Endodermal cell (in vitro differentiated cells): ENCODE measurements at places on chromosomes 3 and 15. TPM values are rescaled to one million over a fixed set of nuclear protein-coding genes. Genes with fewer than 3 reads are reported as not detected.

GRCh38 chr15:77087213-77087612 is 16.3 kb upstream of the TSPAN3 start:
- H3K4me1 ChIP-seq, result no peaks in the 10 kb centered on the region
- no peak overlapping the region for H3K27ac ChIP-seq
- H3K4me3 ChIP-seq, result no peak overlapping the region
- H3K27me3 ChIP-seq, result no peaks in the 10 kb centered on the region
- no peaks in the 10 kb centered on the region for H3K36me3 ChIP-seq

- no peaks in the 10 kb centered on the region for H3K4me1 ChIP-seq
- DNase-seq, result no peak
- no peaks in the 10 kb centered on the region for H3K27me3 ChIP-seq
- peaks cover 6% of the 10 kb centered on the region for H3K36me3 ChIP-seq
- H3K27ac ChIP-seq, result no peak overlapping the region
These were observed 8.8 kb downstream of the SYNM start for GRCh38 chr15:99113547-99114271.

- H3K4me1 ChIP-seq, result no peaks in the 10 kb centered on the region
- H3K27me3 ChIP-seq, result no peaks in the 10 kb centered on the region
- no peak overlapping the region for H3K27ac ChIP-seq
- no peaks in the 10 kb centered on the region for H3K36me3 ChIP-seq
- H3K4me3 ChIP-seq, result no peak overlapping the region
These were observed 548.9 kb downstream of the NTRK3 start for GRCh38 chr15:87707566-87708130.

GRCh38 chr3:183428447-183429211 is at the start of gene MCF2L2:
MCF2L2 (minus strand) TSS chr3:183428619; CDS start chr3:183427977, 642 bp downstream.
- H3K27ac ChIP-seq, result no peak within 1 kb of the TSS
- peak; percentile 89 for DNase-seq
- no peaks in the 10 kb centered on the region for H3K27me3 ChIP-seq
- H3K4me3 ChIP-seq, result peak within 1 kb of the TSS; percentile 94
- H3K4me1 ChIP-seq, result peaks cover 18% of the 10 kb centered on the region

GRCh38 chr3:136671921-136672320 is 80.3 kb downstream of the STAG1 start:
- H3K27me3 ChIP-seq, result no peaks in the 10 kb centered on the region
- no peaks in the 10 kb centered on the region for H3K36me3 ChIP-seq
- H3K4me1 ChIP-seq, result no peaks in the 10 kb centered on the region
- no peak overlapping the region for H3K4me3 ChIP-seq
- no peak for DNase-seq

DNA sequence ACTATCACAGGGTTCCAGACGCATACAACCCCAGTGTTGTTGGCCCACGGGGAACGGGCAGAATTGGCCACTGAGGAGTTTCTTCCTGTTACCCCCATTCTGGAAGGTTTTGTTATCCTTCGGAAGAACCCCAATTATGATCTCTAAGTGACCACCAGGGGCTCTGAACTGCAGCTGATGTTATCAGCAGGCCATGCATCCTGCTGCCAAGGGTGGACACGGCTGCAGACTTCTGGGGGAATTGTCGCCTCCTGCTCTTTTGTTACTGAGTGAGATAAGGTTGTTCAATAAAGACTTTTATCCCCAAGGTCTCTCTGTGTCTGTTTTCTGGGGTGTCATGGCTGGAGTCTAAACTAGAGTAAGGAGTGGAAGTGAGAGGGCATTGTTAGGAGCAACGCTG is 5.7 kb upstream of the EIF4G1 start:
- peaks cover 55% of the 10 kb centered on the region for H3K36me3 ChIP-seq
- H3K4me3 ChIP-seq, result no peak overlapping the region
- H3K27me3 ChIP-seq, result no peaks in the 10 kb centered on the region
- no peaks in the 10 kb centered on the region for H3K4me1 ChIP-seq
- no peak for DNase-seq

DNA sequence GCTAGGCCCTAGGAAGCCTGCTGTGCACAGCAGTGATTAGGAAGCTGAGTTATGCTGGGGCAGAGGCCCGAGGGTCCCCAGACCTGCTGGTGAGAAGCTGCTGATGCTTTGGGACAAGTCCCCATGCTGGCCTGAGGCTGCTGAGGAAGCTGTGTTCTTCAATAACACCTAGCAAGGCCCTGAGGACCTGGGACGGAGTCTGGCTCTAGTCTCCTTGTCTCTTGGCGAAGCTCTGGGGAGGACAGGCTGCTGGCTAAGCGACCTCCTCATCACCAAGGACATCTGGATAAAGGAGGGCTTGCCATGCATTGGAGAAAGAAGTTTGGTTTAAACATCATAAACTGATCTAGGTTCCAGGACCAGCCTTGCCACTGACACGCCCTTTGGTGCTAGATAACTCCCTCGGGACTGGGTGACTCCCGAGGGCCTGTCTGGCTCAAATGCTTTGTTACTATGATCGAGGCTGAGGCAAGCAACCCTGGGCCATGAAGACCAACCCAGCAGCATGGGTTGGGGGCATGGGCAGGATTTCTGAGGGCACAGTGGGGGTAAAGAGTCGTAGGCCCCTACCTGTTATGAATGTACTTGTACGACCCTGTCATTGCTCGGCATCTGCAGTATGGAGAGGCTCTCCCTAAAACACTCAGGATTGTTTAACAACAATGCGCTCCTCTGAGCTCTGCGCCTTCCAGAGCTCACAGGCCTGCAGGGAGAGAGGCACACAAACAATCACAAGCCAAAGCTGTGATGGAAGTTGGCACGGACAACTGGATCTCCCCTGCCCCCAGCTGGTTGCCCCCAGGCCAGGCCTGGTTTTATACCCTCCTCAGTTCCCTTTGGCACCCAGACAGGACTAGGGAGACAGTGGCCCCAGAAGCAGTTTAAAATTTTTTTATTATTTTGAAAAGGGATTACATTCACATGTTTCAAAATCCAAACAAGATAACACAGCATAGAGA is 64.4 kb downstream of the LINGO1 start:
- no peaks in the 10 kb centered on the region for H3K36me3 ChIP-seq
- no peak overlapping the region for H3K4me3 ChIP-seq
- peaks cover 14% of the 10 kb centered on the region for H3K4me1 ChIP-seq
- no peak for DNase-seq

- no peak for DNase-seq
- no peak overlapping the region for H3K4me3 ChIP-seq
- H3K27ac ChIP-seq, result no peak overlapping the region
- no peaks in the 10 kb centered on the region for H3K27me3 ChIP-seq
These were observed 18.9 kb upstream of the IFT57 start for GRCh38 chr3:108241146-108241545.

GRCh38 chr3:129618186-129618820 is 11.8 kb upstream of the PLXND1 start:
- no peaks in the 10 kb centered on the region for H3K27me3 ChIP-seq
- H3K4me1 ChIP-seq, result no peaks in the 10 kb centered on the region
- no peak overlapping the region for H3K4me3 ChIP-seq
- no peaks in the 10 kb centered on the region for H3K36me3 ChIP-seq

DNA sequence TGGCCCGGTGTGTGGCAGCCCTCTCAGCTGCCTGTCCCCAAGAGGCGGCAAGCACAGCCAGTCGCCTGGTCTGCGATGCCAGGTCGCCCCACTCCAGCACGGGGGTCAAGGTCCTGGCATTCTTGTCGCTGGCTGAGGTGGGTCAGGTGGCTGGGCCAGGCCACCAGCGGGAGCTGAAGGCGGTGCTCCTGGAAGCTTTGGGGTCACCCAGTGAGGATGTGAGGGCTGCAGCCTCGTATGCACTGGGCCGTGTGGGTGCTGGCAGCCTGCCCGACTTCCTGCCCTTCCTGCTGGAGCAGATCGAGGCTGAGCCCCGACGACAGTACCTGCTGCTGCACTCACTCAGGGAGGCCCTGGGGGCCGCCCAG is 20.8 kb downstream of the CAND2 start:
- H3K27me3 ChIP-seq, result no peaks in the 10 kb centered on the region
- no peak overlapping the region for H3K4me3 ChIP-seq
- no peak overlapping the region for H3K27ac ChIP-seq
- no peak for DNase-seq

DNA sequence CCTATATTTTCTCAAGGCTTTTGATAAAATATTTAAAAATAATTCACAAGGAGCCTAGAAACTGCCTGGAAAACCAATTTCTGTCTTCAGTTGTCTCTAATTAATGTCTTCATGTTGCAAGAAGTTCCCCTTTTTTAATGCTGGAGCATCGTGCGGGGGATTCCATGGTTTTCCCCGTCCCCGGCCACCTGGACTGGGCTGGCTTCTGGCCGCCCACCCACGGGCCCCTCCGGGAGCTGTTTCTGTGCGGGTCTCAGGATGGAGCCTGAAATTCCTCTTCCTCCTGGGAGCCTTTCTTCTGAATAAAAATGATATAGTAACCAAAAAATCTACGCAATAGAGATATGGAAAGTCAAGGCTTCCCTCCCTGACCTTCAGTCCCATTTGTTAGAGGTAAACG is 8.1 kb upstream of the LRRK1 start:
- peaks cover 25% of the 10 kb centered on the region for H3K36me3 ChIP-seq
- peak; percentile 9 for DNase-seq
- no peaks in the 10 kb centered on the region for H3K4me1 ChIP-seq
- H3K4me3 ChIP-seq, result no peak overlapping the region
- no peak overlapping the region for H3K27ac ChIP-seq
- no peaks in the 10 kb centered on the region for H3K27me3 ChIP-seq

GRCh38 chr3:129673897-129674797 is 67.7 kb upstream of the PLXND1 start:
- no peak overlapping the region for H3K4me3 ChIP-seq
- H3K27ac ChIP-seq, result no peak overlapping the region
- H3K36me3 ChIP-seq, result peaks cover 20% of the 10 kb centered on the region
- no peaks in the 10 kb centered on the region for H3K4me1 ChIP-seq
- DNase-seq, result no peak
- no peaks in the 10 kb centered on the region for H3K27me3 ChIP-seq

DNA sequence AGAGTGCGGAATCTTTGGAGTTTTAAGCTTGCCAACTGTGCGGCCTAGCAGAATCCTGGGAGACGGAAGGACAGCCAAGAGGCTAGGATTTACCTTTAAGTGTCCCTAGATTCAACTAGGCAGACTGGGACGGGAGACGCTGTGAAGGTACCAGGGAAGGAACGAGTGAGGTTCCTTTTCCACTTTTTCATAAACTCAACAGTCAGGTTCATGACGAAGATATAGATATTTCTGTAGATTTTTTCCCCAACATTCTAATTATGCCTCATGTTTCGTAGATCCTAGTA is 564 bp upstream of the GABPB1 start:
- peak overlapping the region; percentile 96 for H3K4me3 ChIP-seq
- H3K36me3 ChIP-seq, result peaks cover 33% of the 10 kb centered on the region
- peak overlapping the region; percentile 99 for H3K27ac ChIP-seq
- no peaks in the 10 kb centered on the region for H3K27me3 ChIP-seq
- no peaks in the 10 kb centered on the region for H3K4me1 ChIP-seq
- DNase-seq, result no peak

DNA sequence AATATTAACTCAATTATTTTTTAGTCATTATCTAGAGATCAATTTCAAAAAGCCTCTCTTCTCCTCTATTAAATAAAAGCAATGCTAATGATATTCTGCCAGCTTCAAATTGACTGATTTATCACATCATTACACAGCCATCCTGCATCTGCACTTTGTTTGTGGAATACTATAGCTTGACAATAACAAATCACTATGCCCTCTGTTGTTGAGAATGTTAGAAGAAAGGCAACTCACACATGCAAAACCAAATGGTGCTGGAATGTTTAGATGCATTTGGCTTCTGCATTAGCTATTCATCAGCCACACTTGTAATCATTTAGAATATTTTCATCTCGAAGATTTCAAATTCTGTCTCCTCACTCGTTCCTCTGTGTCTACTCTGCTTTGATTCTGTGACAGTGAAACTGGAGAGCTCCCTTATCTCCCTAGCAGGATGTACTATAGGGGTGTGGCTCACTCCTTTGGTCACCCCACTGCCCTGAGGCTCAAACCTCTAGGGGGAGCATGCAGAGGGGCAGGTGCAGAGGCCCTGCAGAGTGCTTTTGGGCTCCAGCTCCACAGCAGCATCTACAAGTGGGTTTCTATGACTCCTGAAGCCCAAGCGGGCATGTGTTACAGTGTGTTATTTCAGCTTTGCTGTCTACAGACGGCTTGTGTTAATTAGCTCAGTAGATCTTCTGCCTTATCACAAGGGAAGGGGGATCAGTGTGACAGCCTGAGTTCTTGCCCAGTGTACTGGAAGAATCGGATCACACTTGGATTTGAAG is 454.1 kb upstream of the BCHE start:
- H3K36me3 ChIP-seq, result no peaks in the 10 kb centered on the region
- peak; percentile 81 for DNase-seq
- H3K27me3 ChIP-seq, result no peaks in the 10 kb centered on the region
- H3K4me3 ChIP-seq, result no peak overlapping the region

DNA sequence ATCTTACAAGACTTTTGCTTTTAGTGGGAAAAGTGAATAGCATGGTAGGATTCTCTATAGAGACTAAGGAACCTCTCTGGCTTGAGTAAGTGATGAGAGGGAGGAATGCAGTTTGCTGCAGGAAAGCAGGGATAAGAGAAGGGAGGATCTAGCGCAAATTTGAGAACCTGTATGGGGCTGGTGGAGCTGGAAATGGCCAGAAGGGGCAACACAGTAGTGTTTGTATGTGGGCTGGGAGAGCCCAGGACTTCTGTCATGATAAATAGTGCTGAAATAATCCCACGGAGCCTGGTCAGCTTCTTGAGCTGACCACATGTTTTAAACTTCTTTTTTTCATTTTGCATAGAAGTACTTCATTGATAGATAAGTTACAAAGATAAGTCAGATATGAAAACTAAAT is 11.2 kb upstream of the SHC4 start:
- H3K4me3 ChIP-seq, result peak overlapping the region; percentile 74
- no peaks in the 10 kb centered on the region for H3K27me3 ChIP-seq
- peaks cover 2% of the 10 kb centered on the region for H3K4me1 ChIP-seq
- DNase-seq, result peak; percentile 71

GRCh38 chr15:90813796-90814190 is 54.6 kb upstream of the FURIN start:
- peaks cover 38% of the 10 kb centered on the region for H3K36me3 ChIP-seq
- DNase-seq, result peak; percentile 63
- no peak overlapping the region for H3K27ac ChIP-seq
- H3K4me3 ChIP-seq, result no peak overlapping the region
- H3K27me3 ChIP-seq, result no peaks in the 10 kb centered on the region

- no peak overlapping the region for H3K27ac ChIP-seq
- no peaks in the 10 kb centered on the region for H3K27me3 ChIP-seq
- H3K4me3 ChIP-seq, result no peak overlapping the region
- DNase-seq, result no peak
These were observed 203.4 kb upstream of the CGNL1 start for GRCh38 chr15:57172925-57173324.

- DNase-seq, result no peak
- no peaks in the 10 kb centered on the region for H3K27me3 ChIP-seq
- H3K27ac ChIP-seq, result peak overlapping the region; percentile 21
- H3K4me3 ChIP-seq, result peak overlapping the region; percentile 7
- H3K36me3 ChIP-seq, result no peaks in the 10 kb centered on the region
These were observed 234.3 kb upstream of the CCDC54 start for GRCh38 chr3:107142786-107143575.

- H3K36me3 ChIP-seq, result no peaks in the 10 kb centered on the region
- peaks cover 3% of the 10 kb centered on the region for H3K4me1 ChIP-seq
- H3K4me3 ChIP-seq, result no peak overlapping the region
- H3K27ac ChIP-seq, result peak overlapping the region; percentile 94
These were observed 13.6 kb upstream of the CCDC33 start for GRCh38 chr15:74222240-74223119.

ATOSA gene
- total RNA-seq, result 27.8 and 28.9 TPM in 2 replicates

GHRL gene
- total RNA-seq, result 0.40 TPM in 1 of 3 replicates, not detected in the others

CPA3 gene
- not detected in 3 replicates for total RNA-seq

GOLGA8S gene
- 0.07 TPM in 1 of 2 replicates, not detected in the other for total RNA-seq

P2RY1 gene
- total RNA-seq, result 7.0 to 7.6 TPM (median 7.4 TPM) in 3 replicates

ACOX2 gene
- 3.0 to 7.1 TPM (median 6.6 TPM) in 3 replicates for total RNA-seq

DPPA2 gene
- total RNA-seq, result 1.5 to 1.7 TPM (median 1.6 TPM) in 3 replicates

OR5K2 gene
- total RNA-seq, result not detected in 3 replicates

PPM1M gene
- total RNA-seq, result 6.7 and 7.7 TPM in 2 replicates
